ENCODE measurements at places on chromosomes 7 and 10.

DNA sequence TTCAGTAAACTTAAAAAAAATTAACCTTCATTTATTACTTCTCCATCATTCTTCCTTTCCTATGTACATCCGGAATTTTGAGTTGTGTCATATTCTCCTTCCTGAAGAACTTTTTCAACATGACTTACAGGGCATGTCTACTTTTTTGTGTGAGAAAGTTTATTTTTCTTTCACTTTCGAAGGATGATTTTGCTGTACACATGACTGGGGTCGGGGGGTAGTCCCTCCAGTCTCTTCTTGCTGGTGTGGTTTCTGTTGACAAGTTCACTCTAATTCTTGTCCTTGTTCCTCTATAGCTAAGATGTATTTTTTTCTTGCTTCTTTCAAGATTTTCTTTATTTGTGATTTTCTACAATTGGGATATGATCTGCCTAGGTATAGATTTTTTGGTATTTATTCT is 55.8 kb downstream of the INPP5A start:
- DNase-seq, result no peak

DNA sequence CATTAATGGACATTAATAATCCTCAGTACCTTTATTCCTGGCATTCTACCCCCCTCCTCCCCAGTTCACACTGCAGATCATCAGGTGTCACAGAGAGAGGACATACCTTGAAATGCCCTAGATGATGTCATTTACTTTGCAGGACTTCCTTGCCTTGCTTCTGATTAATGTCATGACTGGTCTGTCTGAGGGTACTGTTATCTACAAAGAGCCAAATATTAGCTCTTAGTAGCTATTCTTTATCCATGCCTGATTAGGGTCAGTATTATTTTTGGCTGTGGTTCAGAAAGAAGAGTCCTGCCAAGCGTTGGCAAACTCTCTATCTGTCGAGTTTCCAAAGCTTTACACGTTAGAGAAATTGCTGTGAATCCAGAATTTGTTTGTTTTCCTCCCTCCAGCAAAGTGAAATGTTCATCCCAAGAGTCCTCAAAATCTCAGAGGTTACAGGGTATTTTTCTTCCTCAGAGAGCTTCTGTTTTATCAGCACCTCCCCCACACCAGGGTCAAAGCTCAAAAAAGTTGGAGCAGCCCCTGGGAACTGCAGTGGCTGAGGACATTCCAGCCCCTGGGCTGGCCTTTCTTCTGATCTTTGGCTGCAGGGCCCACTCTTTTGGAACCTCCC is 12.6 kb downstream of the SCD start:
- DNase-seq, result no peak

- DNase-seq, result peak; percentile 93
These were observed 103.0 kb downstream of the CTBP2 start for GRCh38 chr10:125057158-125058001.

GRCh38 chr7:119974972-119975371 is 298.0 kb upstream of the KCND2 start:
- DNase-seq, result no peak

- no peak for DNase-seq
These were observed 54.6 kb downstream of the ARL4A start for GRCh38 chr7:12741951-12742575.

- DNase-seq, result no peak
These were observed 30.6 kb downstream of the NET1 start for GRCh38 chr10:5442990-5443370.

GRCh38 chr10:30056767-30057355 is 2.5 kb downstream of the JCAD start:
- DNase-seq, result no peak

DNA sequence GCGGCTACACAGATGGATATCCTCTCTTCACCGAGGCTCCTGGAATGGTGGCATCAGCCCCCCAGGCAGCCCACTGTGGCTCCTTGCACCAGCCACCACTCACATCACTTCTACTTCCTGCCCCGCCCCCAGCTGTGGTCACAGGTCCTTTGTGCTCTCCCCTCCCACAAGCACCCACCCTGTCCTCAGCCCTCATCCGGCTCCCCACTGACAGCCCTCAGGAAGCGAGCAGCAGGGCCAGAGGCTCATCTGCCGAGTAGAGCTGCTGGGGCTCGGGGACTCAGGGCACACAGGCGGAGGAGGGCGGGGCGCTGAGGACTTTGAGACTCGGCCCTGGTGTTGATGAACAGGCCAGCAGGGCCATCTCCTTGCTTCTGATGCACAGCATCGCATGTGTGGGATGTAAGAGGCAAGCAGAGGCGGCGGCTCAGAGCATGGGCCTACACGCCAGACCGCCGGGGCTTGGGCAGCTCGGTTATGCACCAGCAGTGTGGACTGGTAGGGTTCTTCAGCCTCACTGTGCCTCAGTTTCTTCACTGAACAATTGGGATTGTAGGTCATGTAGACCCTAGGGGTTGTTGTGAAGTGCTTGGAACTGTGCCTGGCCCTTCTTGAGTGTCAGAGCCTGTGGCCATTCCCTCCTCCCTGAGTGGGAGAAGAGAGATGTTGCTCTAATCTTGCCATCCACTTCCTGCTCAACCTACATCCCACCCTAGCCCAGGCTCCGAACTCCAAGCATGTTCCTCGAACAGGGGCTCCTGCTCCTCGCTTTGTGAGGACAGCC is at the start of gene PRF1:
TSS of gene PRF1 (minus strand) at position 77 of the 784 bp plus-strand sequence. CDS start 1,839 bp downstream, outside the sequence.
- DNase-seq, result no peak

DNA sequence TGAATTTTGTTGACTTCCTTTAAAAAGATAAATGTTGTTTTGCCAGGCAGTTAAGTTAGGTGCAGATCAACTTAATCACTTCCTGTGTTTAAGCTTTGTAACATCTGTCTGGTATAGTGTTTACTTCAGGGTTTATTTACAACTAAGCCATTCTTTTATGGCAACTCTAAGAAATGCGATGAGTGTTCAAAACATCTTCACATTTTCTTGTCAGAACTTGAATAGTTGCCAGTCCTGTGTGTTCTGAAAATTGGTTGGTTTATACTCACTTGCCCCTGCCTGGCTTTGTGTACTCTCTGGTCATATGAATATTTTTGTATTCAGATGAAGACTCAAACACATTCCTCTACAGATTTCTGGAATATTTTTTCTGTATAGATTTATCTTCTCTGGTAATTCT is 327.2 kb downstream of the MDFIC start:
- DNase-seq, result no peak

DNA sequence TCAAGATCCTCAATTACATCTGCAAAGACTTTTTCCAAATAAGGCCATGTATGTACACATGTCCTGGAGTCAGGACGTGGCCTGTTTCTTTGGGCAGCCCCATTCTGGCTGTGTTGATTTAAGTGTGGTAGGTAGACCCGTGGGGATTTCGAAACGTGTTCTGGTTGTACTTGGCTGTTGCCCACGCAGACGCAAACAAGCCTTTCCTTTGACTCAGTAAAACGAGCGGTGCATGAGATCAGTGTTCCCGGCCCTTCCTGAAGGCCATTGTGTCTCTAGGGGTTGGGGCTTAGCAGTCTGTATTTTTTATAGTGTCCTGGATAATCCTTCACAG is 64.8 kb upstream of the DNAJB6 start:
- no peak for DNase-seq

DNA sequence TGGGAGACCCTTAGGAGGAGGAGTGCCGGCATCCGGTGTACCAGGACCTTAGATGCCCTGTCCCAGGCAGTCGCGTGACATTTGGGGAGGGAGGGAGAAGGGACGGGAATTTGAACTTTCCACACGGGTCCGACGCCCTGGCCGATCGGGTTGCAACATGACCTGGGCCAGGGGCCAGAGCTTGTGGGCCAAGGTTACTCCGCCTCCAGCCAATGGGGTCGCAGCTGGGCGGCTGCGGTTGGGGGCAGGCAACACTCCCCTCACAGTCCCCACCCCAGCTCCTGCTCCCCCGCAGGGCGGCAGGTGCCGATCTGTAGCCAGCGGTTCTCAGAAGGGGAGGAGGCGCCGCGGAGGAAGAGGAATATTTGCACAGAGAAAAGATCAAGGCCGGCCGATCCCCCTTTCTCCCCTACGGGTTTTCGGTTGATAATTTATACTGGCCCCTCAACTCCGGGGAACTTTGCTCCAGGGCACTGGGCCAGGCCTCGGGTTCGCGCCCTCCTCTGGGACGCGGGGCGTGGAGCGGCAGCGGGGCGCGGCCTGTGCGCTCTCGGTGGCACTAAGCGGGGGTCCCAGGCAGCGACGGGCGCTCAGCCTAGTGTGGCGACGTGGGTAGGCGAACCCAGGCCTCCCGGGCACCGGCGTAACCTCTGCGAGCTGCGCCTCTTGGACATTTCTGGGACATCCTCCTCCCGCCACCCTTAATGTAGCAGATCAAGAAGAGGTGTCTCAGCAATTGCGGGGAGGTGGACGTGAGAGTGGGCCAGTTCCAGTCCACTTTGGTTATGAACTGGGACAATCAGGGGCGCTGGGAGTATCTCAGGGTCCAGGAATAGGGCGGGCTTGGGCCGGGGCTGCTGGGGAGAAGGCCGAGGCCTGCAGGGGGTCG is 1.2 kb downstream of the MLXIPL start:
- no peak for DNase-seq

DNA sequence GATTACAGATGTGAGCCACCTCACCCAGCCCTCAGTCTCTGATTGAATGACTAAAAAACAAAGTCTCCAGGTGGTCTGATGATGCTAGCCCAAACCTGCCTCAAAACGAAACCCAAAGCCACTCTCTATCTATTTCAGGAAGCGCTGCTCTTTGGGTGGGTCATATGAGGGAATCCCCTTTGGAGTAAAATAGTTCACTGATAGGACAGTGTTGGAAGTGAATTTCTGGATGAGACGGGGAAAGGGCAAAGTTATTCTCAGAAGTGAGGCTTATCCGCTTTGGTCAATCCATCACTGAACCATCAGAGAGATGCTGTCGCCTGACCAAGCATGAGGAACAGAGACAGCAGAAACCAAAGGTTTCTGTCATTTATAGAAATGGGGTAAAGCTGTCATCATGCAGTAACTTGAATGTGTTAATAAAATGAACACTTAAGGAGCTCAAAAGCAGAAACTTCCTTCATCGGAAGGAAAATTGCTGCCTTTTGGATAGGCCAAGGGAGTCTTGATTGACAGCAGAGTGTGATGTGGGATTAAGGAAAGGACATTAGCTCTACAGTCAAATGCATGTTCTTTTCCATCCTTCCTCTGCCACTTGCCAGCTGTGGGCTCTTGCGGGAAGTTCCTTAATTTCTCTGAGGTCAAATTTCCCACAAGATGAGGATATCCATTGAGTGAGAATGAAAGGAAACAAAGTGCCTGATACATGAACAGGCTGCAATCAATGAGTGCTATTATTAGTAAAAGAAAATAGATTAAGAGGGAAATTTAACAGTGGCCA is 64.9 kb upstream of the C1QL3 start:
- DNase-seq, result no peak

- DNase-seq, result no peak
These were observed 167.7 kb upstream of the ADO start for GRCh38 chr10:62636825-62637248.

DNA sequence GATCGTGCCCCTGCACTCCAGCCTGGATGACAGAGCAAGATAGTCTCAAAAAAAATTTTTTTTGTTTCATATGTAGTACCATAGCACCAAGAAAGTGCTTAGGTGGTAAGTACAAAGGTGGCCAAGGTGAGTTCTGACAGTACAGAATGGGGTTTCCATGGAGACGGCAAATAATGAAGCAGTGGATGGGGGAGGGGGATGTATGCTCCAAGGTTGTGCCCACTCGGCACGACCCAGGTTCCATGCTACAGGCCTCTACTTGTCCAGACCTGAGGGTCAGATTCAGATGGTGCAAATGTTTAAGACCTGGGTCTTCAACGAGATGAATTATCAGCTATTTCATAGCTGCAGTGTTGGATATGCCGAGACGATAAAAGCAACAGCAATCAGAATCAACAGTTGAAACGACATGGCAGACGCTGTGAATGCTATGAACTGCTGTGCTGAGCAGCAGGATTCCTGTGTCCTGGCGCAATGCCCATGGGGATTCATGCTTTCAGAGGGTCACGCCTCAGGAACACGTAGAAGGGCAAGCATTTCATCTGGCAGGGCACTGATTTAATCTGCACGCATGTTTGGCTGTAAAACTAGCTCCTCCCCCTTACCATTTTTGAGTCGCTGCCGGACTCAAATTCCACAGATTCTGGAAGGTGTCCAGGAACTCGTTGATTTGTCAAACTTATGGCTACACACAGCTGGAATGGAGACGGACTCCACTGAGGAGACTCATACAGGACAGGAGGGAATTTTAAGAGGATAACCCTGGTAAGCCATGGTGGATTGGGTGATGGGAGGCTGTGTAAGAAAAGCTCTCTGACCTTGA is 256.5 kb downstream of the FRMD4A start:
- no peak for DNase-seq

DNA sequence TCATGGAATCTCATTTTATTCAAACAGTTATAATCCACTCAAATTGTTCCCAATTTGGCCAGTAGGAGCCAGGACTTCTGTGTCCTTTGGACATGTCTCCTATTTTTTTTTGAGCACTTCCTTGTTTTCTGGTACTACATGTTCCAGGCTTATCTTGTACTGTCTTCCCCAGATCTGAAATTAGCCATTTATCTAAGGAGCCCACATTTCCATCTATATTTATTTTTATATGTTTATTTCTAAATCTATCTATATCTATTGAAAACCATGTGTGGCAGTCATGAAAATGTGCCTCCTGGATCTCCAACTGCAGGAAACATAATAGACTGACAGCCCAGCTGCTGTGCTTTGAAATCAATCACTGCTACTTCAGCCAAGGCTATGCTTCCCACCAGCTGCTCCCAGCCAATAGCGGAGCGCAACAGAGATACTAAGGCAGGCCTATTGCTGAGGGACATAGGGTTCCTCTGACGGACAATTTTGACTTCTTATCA is 147.1 kb downstream of the LRRC4 start:
- peak; percentile 11 for DNase-seq

- DNase-seq, result no peak
These were observed 174.0 kb upstream of the TCF7L2 start for GRCh38 chr10:112775892-112776674.
